ENCODE measurements at places on chromosomes 11 and 22.

DNA sequence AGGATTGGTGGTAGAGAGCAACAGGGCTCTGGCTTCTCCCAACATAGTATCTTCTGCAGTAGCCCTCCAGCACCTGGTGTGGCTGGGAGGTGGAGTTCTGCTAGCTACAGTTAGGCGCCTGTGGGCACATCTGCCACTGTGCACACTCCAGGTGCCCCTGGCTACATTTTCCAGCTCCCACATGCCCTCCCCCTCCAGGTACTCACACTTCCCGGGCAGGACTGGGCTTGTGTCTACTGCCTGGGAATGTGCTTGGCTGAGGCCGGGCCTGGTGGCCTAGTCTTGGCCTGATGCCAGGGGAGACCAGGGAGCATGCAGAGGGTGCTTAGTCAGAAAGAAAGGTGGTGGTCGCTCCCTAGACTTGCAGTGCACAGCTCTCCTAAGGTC lies 15.8 kb downstream of the PHLDB1 start:
- no peak overlapping the region for H3K27ac ChIP-seq
- H3K4me3 ChIP-seq = no peak overlapping the region
- peaks cover 13% of the 10 kb centered on the region for H3K4me1 ChIP-seq

DNA sequence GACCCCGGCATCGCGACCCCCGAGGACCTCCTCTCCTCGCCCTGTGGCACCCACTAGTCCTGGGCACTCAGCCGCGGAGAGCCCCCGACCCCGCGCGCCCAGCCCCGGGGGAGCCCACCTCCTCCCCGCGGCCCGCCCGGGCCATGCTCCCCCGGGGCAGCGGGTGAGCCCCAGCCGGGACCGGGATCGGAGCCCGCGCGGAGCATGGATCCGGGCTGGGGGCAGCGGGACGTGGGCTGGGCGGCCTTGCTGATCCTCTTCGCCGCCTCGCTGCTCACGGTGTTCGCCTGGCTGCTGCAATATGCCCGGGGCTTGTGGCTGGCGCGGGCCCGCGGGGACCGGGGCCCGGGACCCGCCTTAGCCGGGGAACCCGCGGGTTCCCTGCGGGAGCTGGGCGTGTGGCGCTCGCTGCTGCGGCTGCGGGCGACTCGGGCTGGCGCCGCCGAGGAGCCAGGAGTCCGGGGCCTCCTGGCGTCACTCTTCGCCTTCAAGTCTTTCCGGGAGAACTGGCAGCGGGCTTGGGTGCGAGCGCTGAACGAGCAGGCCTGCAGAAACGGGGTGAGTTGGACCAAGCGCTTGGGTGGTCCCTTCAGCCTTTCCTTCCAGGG lies 498 bp downstream of the C2CD2L start:
- H3K4me1 ChIP-seq = peaks cover 44% of the 10 kb centered on the region
- H3K36me3 ChIP-seq = peaks cover 19% of the 10 kb centered on the region
- DNase-seq = no peak
- H3K27me3 ChIP-seq = no peaks in the 10 kb centered on the region

GRCh38 chr11:28773606-28774005 lies 665.4 kb downstream of the METTL15 start:
- no peak for DNase-seq
- H3K27me3 ChIP-seq = no peaks in the 10 kb centered on the region
- no peaks in the 10 kb centered on the region for H3K4me1 ChIP-seq
- no peak overlapping the region for H3K27ac ChIP-seq

- H3K36me3 ChIP-seq = peaks cover 9% of the 10 kb centered on the region
- no peak for DNase-seq
- no peak overlapping the region for H3K4me3 ChIP-seq
- no peaks in the 10 kb centered on the region for H3K27me3 ChIP-seq
- peaks cover 27% of the 10 kb centered on the region for H3K4me1 ChIP-seq
These were observed 7.5 kb downstream of the HMBS start for GRCh38 chr11:119091966-119092879.

- H3K27me3 ChIP-seq = peaks cover 5% of the 10 kb centered on the region
- no peaks in the 10 kb centered on the region for H3K4me1 ChIP-seq
- no peak for DNase-seq
- no peaks in the 10 kb centered on the region for H3K36me3 ChIP-seq
- H3K27ac ChIP-seq = no peak overlapping the region
These were observed 43.0 kb downstream of the BTG4 start for GRCh38 chr11:111469200-111469599.

DNA sequence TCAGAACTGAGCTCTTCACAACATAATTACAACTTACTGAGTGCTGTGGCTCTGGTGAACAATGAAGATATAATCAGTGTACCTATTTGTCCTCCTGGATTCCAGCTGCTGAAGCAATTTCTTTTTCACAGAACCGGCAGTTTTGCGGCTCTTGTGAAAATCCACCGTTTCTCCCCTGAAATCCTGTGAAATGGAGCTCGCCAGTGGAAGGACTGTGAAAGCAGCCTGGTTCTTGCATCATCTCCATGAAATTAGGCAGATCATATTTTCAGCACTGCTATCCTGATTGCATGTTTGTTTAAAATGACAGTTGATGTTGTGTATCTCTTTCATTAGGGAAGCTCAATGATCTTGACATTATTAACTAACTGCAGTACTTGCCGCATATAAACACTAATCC lies 120.2 kb upstream of the SNX19 start:
- H3K36me3 ChIP-seq = no peaks in the 10 kb centered on the region
- no peak for DNase-seq
- no peaks in the 10 kb centered on the region for H3K27me3 ChIP-seq
- H3K27ac ChIP-seq = no peak overlapping the region
- H3K4me1 ChIP-seq = no peaks in the 10 kb centered on the region
- no peak overlapping the region for H3K4me3 ChIP-seq

DNA sequence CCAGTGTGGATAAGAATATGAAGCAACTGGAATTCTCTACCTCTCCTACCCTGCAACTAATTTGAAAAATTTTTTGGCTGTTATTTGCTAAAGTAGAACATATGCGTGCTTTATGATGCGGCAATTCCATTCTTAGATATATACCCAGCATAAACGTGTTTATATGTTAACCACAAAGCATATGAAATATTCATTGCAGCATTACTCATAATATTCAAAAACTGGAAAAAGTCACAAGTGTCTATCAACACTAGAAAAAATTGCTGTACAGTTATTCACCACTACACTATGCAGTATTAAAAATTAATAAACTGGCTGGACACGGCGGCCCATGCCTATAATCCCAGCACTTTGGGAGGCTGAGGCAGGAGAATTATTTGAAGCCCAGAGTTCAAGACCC lies 226.4 kb downstream of the LUZP2 start:
- no peak overlapping the region for H3K27ac ChIP-seq
- no peak for DNase-seq
- H3K36me3 ChIP-seq = no peaks in the 10 kb centered on the region
- H3K4me1 ChIP-seq = no peaks in the 10 kb centered on the region

DNA sequence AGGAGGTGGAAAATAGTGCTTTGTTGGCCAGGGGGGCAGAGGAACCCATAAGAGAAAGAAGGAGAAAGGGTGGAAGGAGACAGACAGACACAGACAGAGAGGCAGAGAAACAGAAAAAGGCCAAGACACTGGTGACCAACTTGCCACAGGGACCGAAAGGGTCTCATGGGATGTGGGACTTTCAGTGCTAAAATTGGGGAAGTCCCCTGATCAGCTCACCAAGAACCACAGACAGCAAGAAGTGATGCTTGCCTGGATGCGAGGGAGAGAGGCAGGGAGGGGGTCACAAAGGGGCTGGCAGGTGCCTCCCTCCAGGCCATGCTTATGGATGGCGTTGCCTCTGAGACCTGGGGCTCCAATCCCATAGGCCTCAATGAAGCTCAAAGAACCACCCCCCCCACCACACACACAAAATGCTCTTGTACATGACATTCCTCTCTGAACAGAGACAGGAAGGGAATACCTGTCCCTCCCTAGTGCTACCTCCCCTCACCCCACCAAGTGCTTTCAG lies 413.4 kb downstream of the MN1 start:
- no peaks in the 10 kb centered on the region for H3K36me3 ChIP-seq
- H3K27ac ChIP-seq = no peak overlapping the region
- H3K27me3 ChIP-seq = no peaks in the 10 kb centered on the region
- no peak for DNase-seq
- no peaks in the 10 kb centered on the region for H3K4me1 ChIP-seq
- H3K4me3 ChIP-seq = no peak overlapping the region

DNA sequence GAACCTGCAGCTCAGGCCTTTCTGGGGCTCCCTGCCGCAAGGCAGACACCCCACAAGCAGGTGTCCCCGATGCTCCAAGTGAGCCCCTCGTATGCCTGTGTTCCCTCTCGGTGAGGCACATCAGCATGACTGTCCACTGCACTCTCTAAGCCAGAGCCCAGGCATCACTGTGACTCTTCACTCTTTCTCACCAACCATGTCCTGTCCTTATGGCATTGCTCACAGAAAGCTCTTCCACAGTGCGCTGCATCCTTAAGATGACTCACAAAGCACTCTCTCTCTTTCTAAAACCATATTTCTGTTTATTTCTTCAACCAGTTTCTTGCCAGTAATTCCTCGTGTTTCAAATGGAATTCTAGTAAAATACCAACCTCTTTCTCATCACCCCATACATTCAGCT lies 18.1 kb downstream of the GAB4 start:
- H3K27me3 ChIP-seq = no peaks in the 10 kb centered on the region
- H3K27ac ChIP-seq = no peak overlapping the region
- H3K36me3 ChIP-seq = no peaks in the 10 kb centered on the region
- H3K4me1 ChIP-seq = no peaks in the 10 kb centered on the region
- no peak for DNase-seq

DNA sequence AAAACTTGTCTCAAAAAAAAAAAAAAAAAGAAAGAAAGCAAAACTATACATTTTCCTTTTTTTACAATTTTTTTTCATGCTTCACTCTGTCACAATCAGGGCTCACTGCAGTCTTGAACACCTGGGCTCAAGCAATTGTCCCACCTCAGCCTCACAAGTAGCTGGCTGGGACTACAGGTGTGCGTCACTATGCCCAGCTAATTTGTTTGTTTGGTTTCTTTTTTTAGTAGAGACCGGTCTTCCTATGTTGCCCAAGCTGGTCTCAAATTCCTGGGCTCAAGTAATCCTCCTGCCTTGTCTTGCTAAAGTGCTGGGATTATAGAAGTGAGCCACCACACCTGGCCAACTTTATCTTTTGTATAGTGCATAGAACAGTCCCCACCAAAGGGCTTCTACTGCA lies 15.0 kb upstream of the CXCR5 start:
- H3K4me1 ChIP-seq = peaks cover 45% of the 10 kb centered on the region
- no peak overlapping the region for H3K4me3 ChIP-seq
- no peaks in the 10 kb centered on the region for H3K36me3 ChIP-seq
- no peaks in the 10 kb centered on the region for H3K27me3 ChIP-seq
- DNase-seq = no peak

All from CD4-positive, alpha-beta memory T cell (primary cell).